ENCODE measurements at places on chromosomes 7 and 10. TPM values are rescaled to one million over a fixed set of nuclear protein-coding genes. Genes with fewer than 3 reads are reported as not detected.

SPDYE2B gene
- not detected for total RNA-seq

ZNF804B gene
- total RNA-seq: 0.66 TPM

RNF133 gene
- not detected for total RNA-seq

- H3K36me3 ChIP-seq: no peaks in the 10 kb centered on the region
- H3K4me1 ChIP-seq: no peaks in the 10 kb centered on the region
- H3K4me3 ChIP-seq: no peak overlapping the region
- no peak for DNase-seq
- no peaks in the 10 kb centered on the region for H3K27me3 ChIP-seq
- H3K27ac ChIP-seq: no peak overlapping the region
Observed at GRCh38 chr7:34895202-34895601, 142.1 kb downstream of the DPY19L1 start.

DNA sequence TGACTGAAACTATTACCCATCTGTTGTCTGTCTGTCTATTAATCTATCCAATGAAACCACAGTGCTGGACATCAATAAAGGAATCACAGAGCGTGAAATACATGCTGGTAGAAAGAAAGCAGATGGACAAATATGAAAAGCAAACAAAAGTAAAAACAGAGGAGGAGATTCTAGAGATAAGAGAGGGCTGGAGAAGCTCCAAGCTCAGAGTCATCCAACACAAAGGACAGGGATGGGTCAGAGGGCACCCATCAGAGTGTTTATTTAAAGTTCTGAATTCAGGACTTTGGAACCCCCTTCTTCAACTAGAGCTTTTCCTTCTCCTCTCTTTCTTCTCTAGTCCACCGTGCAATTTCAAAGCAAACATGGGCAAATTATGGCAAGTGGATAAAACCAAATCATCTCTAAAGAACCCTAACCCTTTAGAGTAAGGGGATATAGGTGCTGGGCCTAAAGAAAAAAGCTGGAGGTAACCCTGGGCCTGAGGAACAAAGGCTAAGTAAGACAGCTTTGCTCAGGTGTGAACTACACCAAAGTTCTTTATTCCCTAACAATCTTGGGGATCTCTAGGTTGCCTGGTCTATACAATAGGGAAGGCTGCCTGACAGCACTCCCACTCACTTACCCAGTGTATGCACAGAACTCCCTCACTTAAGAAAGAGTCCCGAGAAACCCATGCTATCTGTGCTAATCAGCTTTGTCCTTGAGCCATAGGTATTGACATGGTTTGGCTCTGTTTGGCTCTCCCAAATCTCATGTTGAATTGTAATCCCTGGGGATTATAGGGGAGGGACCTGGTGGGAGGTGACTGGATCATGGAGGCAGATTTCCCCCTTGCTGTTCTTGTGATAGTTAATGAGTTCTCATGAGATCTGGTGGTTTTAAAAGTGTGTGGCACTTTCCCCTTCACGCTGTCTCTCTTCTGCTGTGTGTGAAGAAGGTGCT lies 97.0 kb downstream of the BAMBI start:
- no peak for DNase-seq
- H3K36me3 ChIP-seq: no peaks in the 10 kb centered on the region
- no peak overlapping the region for H3K27ac ChIP-seq
- H3K4me3 ChIP-seq: no peak overlapping the region

ETV1 gene
- 26.6 TPM for total RNA-seq

GRCh38 chr7:114857605-114858004 lies 64.3 kb upstream of the MDFIC start:
- H3K27ac ChIP-seq: no peak overlapping the region
- H3K4me1 ChIP-seq: peaks cover 13% of the 10 kb centered on the region
- H3K4me3 ChIP-seq: no peak overlapping the region
- H3K36me3 ChIP-seq: no peaks in the 10 kb centered on the region
- no peaks in the 10 kb centered on the region for H3K27me3 ChIP-seq

Data from mesothelial cell of epicardium (in vitro differentiated cells).